ENCODE measurements at places on chromosomes 4 and X.

DNA sequence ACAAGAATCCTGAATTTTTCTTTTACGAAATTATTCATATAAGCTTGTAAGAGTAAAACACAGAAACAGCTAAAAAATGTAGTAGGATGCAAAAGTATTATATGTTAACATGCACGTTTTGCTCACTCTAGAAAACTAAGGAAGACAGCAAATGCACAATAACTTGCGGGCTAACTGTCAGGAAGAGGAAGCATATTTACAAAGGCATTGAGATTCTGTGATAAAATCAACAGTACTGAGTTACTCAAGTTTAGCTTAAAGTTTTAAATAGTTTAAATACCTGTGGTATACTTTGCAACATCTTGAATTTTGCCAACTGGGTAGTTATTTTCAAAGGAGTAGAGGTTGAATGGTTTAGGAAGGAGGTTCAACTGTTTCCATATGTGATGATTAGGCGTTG, 37.0 kb downstream of the SH2D1A start:
- no peak for DNase-seq

GRCh38 chrX:124209792-124210576, 122.5 kb upstream of the TEX13D start:
- DNase-seq, result no peak

GRCh38 chr4:56703378-56703777, 22.3 kb upstream of the HOPX start:
- DNase-seq, result no peak

GRCh38 chr4:59484944-59485343, 1715.2 kb upstream of the ADGRL3 start:
- DNase-seq, result no peak

DNA sequence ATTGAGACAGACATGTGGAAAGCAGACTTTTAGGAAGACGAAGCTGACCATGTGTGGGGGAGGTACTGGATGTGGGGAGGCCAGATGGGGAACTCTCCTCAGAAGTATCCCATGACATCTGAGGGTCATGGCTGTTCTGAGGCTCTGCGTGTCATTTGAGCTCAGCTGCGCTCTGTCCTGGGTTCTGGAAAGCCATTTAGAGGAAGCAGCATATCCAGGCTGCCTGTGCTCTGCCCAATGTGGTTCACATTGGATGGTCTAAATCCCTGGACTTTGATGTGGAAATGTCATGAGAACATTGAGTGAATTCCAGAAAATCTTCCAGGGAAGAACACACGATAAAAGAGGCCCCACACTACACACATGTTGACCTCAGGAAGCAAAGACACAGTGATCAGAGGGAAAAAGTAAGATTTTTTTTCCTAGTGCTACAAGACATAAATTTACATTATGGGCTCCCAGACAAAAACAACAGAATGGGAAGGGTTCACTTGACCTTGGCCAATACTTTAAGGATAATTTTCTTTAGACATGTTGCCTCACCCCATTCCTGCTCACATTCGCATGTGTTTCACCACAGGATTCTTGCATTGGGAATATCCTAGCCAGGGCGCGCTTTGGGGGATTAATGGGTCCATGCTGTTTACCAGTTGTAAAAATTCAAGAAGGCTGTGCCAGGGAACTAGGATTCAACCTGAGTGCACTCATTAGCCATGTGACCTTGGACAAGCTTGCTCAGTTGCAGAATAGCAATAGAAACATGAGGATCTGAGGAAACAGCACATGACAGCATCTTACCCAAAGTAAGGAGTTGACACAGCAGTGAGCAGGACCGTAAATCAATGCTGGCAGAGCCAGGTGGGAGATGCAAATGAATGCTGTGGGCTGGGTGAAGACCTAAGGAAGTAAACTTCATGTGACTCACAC, 73.2 kb upstream of the C1QTNF7 start:
- DNase-seq, result no peak

- DNase-seq, result no peak
Measured at GRCh38 chr4:28636971-28637370, 1776.3 kb downstream of the STIM2 start.

- DNase-seq, result no peak
Measured at GRCh38 chr4:211033-211511, 86.8 kb downstream of the ZNF718 start.

- DNase-seq, result no peak
Measured at GRCh38 chr4:8242782-8243560, 26.6 kb upstream of the HTRA3 start.

DNA sequence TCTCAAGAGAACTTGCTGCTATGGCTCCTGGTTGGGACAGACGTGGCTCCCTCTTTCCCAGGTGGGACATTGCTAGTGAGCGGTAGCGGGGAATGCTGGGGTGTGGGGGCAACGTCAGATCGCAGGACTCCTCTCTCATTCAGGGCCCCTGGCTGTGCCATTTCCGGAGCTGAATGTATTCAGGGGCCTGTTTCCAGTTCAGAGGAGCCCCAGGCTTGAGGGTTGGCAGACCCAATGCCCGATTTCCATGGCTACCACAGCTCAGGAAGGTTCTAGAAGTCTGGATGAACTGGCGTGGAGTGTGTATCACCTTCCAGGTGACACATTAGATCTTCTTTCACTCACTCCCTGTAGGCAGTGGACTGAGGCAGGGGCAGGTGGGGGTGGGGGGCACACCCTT, 26.2 kb upstream of the CRMP1 start:
- DNase-seq, result no peak

- no peak for DNase-seq
Measured at GRCh38 chr4:112272292-112272691, 13.4 kb downstream of the TIFA start.

DNA sequence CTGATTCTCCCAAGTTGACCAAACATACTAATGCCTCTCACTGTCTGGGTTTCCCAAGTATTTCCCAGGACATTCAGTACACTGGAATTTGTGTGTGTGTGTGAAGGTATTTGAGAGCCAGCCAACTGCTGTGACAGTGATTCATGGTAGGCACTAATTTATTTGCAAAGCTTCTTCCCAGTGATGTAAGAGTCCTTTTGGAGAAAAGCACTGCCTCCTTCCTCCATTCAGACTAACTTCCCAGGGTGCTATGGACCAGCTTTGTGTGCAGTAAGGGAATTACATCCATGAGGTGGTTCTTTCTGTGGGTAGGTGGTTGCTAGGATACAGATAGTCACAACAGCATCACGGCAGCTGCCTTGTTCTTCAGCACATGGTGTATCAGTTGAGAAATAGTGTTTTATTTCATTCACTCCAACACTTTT, 8.7 kb downstream of the EGF start:
- DNase-seq, result no peak

DNA sequence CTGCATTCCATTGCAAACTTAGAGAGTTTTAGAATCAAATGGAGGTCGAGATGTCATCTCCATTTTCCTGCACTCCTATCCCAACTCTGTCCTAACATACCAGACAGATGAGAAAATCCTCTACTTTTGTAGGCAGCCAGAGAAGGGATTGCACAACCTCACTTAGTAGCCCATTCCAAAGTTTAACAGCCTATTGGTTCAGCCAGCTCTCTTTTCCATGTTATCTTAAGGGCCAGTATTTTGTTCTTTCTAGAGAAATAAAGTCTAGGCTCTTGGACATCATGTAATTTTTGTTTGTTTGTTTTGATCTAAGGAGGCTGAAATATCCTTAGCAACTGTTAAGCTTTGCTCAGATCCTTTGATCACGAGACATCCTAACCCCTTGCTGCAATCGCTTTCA, 173.0 kb downstream of the COX18 start:
- no peak for DNase-seq

- DNase-seq, result no peak
Measured at GRCh38 chr4:87498446-87498900, 30.7 kb downstream of the SPARCL1 start.

DNA sequence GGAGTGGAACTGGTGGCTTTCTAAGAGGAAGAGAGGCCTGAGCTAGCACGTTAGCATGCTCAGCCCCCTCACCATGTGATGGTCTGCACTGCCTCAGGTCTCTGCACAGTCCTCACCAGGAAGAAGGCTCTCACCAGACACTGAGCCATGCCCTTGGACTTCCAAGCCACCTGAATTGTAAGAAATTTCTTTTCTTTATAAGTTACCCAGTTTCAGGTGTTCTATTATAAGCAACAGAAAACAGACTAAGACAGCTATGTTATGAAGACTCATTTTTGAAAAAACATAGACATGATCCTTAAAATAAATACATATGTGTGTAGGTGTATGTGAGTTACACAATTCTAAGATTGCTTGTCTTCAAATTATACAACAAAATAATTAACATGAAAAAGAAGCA, 74.7 kb downstream of the CEP44 start:
- no peak for DNase-seq

- peak; percentile 81 for DNase-seq
Measured at GRCh38 chrX:1537031-1537715, at the start of gene P2RY8. TSS of gene P2RY8 (minus strand) at chrX:1537185. CDS start at chrX:1466558, 70,627 bp downstream.

All from stimulated activated naive CD4-positive, alpha-beta T cell treated with Interleukin-2 at 50 U/mL for 16 hours (primary cell).